ENCODE measurements at places on chromosomes 11 and 22.

DNA sequence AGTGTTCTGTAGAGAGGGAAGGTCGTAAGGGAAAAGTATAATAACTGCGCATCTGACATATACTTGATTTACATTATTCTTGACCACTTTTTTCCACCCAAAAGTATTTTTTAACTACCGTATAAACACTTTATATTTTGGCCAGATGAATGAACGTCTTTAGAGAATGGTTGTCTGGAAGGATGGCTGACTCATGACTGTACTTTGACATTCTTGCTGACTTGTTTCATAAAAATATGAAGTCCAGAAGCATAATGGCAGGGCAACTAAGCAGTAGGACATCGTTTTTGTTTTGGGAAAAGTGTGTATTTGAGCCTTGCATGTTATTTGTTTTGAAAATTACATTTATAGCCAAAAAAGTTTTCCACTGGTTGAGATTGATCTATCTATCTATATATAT lies 110.0 kb downstream of the OSBP2 start:
- DNase-seq = no peak

DNA sequence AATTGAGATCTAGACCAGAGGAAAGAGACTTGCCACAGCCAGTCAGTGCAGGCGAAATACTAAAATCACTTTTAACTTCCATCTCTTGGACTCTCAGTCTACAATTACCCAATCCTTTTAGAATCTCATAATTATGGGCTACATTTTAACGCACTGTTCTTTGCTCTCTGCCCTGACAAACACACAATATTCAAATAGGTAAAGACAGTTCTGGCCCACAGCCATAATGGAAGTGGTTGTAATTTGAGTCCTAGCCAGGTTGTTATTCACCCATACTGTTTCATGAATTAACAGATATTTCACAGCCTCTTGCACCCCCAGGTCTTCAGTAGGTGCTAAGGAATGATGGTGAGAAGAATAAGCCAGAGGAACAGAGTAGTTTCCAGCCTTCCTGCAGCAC lies 830 bp downstream of the C11orf97 start:
- DNase-seq = no peak

GRCh38 chr22:37146507-37147180 lies 3.1 kb downstream of the IL2RB start:
- DNase-seq = no peak

DNA sequence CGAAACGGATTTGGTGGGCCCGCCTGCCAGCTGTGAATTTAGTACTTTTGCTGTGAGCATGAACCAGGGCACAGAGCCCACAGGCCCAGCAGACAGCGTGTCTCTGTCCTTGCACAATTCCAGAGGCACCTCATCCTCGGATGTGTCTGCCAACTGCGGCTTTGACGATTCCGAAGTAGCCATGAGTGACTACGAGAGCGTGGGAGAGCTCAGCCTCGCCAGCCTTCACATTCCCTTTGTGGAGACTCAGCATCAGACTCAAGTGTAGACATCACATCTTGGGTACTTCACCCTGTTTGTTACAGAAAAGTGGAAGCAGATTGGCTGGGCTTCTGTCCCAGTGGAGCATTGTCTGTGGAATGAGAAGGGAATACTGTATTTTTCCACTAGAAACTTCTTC lies 78.6 kb upstream of the MTNR1B start:
- DNase-seq = no peak

- DNase-seq = no peak
Observed at GRCh38 chr11:37107415-37107814, 509.4 kb upstream of the RAG2 start.

DNA sequence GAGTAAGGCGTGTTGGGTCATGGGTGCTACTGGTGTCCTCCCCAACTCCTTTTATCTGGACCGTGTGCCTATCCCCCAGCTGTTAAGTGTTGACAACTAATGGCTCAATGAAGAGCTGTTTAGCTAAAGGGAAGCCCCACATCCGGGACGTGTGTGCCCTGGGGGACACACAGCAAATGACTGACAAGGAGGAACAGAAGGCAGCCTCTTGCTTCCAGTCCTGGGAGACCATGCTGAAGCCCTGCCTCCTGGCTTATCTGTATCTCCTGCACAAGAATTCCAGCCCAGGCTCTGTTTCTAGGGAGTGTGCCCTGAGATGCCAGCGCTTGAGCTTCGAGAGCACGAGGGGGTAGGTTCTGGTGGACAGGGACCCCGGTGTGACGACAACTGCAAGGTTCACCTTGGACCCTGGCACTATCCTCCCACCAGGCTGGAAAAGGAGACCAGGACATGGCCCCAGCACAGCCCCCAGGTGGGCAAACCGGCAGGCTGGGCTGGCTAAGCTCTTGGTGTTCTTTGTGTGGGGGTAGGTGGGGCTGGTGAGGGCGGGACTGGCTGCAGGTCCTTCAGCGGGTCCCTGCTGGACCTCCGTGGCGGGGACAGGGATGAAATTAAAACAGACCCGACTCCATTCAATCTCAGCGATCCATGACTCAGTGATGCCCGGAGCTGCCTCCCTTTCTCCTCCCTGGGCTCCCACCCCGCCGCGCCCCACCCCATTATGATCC lies 21.0 kb downstream of the ASCL2 start:
- no peak for DNase-seq

DNA sequence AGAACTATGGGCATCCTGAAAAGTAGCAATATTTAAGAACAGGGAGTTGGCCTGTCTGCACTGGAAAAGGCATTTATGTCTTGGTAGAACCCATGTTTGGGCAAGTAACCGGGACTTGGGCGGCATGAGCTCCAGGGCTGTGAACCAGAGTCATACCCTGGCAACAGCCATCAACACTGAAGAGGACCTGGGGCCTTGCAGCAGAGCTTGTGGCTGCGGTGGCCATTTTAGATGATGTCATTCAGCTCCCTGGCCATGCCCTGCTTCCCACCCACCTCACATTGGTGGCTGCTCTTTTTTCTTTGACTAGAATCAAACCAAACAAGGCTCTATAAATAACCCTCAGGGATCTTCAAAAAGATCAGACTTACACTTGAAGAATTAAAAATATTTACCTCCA lies 26.6 kb downstream of the EHF start:
- no peak for DNase-seq

- DNase-seq = no peak
Observed at GRCh38 chr11:69642549-69642912, 1.6 kb downstream of the CCND1 start.

DNA sequence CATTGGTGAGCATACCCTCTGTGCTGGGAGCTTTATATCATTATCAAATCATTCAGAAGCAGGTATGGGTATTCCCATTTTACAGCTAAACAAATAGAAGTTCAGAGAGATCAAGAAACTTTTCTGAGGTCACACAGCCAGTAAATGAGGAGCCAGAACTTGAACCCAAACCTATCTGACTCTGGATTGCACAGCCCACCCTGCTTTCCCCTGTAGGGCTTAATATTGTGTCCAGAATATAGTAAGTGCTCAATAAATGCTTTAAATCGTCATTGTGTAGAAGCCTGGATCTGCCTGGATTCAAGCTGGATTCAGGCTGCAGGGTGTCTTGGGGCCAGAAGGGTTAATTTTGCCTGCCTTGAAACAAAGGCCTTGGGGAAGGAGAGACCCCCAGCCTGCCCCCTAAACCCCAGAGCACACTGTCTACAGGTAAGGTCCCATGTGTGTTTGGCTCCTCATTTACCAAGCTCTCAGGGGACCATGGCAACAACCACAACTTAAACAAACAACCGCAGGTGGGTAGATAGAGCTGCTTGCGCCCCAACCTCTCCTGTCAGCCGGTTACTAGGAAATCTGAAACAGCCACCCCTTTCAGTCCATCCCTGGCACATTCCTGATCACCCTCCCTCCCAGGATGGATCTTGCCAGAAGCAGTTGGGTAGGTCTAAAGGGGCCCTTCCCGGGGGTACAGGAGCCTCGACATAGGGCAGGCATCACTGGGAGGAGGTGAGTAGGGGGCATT lies 3.0 kb upstream of the SEC14L3 start:
- peak; percentile 36 for DNase-seq

- DNase-seq = no peak
Observed at GRCh38 chr11:76560219-76560618, 110.3 kb downstream of the LRRC32 start.

GRCh38 chr22:46050916-46051614 lies 74.1 kb upstream of the WNT7B start:
- DNase-seq = no peak

DNA sequence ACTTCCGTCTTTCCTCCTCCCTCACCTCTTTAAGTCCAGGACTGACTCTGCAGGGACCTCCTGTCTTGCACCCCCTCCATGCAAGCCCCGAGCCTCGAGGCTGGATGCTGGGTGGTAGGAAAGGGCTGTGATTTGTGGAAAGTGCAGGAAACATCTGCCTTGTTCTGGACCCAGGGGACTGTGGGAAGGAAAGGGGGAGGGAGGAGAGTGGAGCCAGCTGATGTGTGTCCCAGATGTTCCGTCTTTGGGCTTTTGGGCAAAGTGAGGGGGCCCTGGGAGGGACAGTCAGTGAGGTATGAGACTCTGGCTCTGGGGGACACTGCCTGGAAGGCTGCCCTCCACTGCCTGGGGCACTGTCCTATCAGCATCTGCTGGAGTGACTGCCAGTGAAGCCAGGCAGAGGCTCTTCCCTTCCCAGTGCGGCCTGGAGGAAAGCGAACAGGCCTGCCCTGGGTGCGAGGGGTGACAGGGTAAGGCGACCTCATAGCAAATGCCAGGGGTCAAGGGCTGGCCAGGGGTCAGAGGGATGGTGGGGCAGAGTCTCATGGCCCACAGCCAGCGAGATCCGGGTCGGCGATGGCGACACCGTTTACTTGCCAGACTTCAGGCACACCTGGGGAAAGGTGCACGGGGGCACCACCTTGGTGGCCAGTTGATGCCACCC lies 1.7 kb downstream of the MRGPRD start:
- no peak for DNase-seq

- no peak for DNase-seq
Observed at GRCh38 chr11:62559204-62559603, 12.6 kb upstream of the AHNAK start.

DNA sequence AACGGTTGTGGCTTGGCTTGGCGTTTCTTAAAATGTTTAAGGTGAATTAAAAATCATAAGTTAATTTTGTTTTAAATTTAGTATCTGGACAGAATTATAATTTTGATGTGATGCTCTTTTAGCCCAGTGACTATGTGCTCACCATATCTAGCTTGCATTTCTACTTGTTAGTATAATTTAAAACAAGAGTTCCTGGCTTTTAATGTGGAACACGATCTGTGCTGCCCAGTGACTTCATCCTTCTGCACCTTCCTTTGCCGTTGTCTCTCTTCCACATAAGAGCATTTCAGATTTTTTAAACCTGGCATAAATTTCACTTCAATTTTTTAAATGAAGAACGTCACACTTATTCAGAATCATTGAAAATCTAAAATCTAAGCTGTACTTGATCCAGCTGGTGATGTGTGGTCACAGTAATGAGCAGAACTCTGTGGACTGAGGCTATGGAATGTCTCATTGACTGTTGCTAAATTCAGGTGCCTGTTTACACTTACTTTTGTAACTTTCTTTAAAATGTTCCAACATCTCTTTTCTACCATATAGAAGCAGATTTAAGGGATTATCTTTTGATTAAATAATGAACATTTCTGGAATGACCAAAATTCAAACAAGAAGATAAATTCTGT lies 75.4 kb upstream of the ADSL start:
- DNase-seq = no peak

DNA sequence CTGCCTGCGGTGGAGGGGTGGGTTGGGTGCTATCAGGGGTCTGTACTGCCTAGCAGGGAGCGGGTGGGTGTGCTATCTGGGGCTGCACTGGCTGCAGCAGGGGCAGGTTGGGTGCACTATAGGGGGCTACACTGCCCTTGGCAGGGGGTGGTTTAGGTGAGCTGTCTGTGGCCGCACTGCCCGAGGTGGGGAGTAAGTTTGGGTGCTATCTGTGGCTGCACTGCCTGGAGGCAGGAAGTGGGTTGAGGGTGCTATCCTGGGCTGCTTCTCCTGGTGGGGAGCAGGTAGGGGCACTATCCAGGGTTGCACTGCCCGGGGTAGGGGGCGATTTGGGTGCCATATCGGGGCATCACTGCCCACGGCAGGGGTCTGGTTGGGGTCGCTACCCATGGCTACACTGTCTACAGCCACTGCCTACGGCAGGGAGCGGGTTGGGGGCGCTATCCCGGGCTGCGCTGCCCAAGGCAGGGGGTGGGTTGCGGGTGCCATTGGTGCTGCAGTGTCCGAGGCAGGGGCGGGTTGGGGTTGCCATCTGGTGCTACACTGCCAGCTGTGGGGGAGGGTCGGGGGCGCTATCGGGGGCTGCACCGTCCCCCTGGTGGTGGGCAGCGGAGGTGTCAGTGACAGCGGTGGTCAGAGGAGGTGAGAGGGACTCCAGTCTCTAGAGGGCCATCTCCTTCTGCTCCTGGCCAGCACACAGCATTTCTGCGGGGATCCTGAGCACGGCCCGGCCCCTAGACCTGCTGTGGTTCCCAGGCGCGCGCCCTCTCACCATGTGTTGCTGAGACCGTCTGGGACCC lies 1.3 kb upstream of the RFPL2 start:
- no peak for DNase-seq

- peak; percentile 6 for DNase-seq
Observed at GRCh38 chr11:2156416-2157182, 4.4 kb downstream of the INS start.

GRCh38 chr11:133343951-133344350 lies 188.3 kb downstream of the OPCML start:
- peak; percentile 1 for DNase-seq

DNA sequence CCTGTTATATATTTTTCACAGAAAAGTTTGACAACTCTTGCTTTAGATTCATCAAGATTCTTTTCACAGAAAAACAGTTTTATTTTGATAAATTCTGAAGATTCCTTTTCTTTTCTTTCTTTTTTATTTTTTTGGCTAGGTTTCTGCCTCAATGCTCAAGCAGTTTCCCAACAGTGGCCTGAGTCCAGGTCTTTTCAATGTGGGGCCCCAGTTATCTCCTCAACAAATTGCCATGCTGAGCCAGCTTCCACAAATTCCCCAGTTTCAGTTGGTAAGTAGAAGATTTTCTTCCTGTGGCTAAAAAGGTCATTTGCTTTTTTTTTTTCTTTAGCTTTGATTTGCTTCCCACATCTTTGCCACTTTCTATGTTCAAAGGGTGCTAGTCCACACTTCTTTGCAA lies 46.0 kb upstream of the ADSL start:
- no peak for DNase-seq

DNA sequence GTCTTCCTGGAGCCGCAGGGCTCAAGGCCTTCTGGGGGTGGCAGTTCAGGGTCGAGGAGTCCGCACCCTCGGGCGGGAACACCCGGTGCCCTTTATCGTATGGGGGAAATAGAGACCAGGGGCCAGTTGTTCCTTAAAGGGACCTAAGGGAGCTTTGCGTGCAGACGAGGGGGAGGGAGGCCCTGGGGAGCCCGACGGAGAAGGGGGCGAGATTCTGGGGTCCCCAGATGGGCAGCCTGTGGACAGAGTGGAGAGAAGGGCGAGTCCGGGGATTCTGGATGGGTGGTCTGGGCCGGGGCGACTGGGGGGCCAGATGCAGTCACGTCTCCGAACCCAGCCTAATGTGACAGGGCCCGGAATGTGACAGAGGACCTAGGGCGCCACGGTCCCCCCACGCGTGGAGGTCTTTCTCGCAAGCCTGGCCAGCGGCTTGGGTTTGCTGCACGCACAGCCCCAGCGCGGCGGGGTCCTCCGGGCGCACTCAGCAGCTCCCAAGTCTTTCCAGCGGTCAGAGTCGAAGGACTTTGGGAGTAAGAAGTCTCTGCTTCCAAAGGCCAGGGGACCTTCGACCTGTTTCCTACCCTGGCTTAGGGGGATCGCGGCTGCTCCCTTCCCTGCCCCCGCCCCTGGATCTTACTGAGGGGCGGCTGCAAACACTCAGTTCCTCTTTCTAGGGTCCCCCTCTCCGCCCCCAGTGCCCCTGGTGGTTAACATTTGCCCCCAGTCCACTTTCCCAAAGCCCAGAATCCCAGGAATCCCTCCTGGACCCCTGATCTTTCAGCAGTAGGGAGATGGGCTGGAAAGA lies 547 bp downstream of the TUBA8 start:
- DNase-seq = no peak

- DNase-seq = no peak
Observed at GRCh38 chr22:22446517-22446916, 62.0 kb downstream of the ZNF280B start.
